Smooth muscle cell of trachea (primary cell): ENCODE measurements at places on chromosomes 13 and 19. TPM values are rescaled to one million over a fixed set of nuclear protein-coding genes. Genes with fewer than 3 reads are reported as not detected.

Gene CGB8
- total RNA-seq, result not detected in 2 replicates

Gene KBTBD6
- total RNA-seq, result 12.2 and 14.2 TPM in 2 replicates

Gene PPP1R37
- total RNA-seq, result 39.7 and 66.0 TPM in 2 replicates

Gene CD22
- not detected in 2 replicates for total RNA-seq

Gene FAM83E
- under 0.01 and 0.33 TPM in 2 replicates for total RNA-seq

Gene GJB2
- total RNA-seq, result 0.29 and 0.33 TPM in 2 replicates

Gene PINLYP
- 2.0 and 8.1 TPM in 2 replicates for total RNA-seq

Gene SLC44A2
- total RNA-seq, result 43.2 and 45.3 TPM in 2 replicates

Gene PTPRH
- total RNA-seq, result 4.5 and 10.9 TPM in 2 replicates

Gene KLF5
- total RNA-seq, result 0.44 and 0.50 TPM in 2 replicates

Gene PSG7
- total RNA-seq, result 0.17 and 0.44 TPM in 2 replicates

Gene ANKLE1
- total RNA-seq, result 0.17 and 0.44 TPM in 2 replicates

Gene WTIP
- 13.2 and 65.0 TPM in 2 replicates for total RNA-seq

Gene FRY
- total RNA-seq, result 15.1 and 24.3 TPM in 2 replicates

Gene LHFPL6
- total RNA-seq, result 40.0 and 62.2 TPM in 2 replicates

Gene BRME1
- total RNA-seq, result 0.66 and 0.73 TPM in 2 replicates

Gene MUC16
- not detected in 2 replicates for total RNA-seq

Gene ZIM2
- total RNA-seq, result not detected in 2 replicates
